ENCODE measurements at places on chromosomes 6 and 20. TPM values are rescaled to one million over a fixed set of nuclear protein-coding genes. Genes with fewer than 3 reads are reported as not detected.
A peak's percentile ranks its signal among the peaks of the same experiment; 100 is the strongest.

DNA sequence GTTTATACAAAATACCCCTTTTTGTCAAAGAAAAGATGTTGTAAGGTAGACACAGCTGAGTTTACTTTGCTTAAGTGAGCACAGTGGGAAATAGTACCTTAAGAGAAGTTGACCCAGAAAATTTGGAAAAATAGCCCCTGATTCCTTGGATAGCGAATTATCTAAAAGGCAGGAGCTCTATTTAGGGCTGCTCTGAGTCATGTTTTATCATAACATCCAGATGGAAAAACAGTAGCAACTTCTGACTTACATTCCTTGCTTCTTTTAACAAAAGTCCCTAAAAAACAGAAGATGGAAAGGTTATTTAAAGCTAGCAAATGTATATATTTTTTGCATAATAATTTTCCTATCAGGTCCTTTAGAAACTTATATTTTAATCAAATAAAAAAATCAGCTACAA, 59.0 kb downstream of the THEMIS start:
- no peak for DNase-seq

DNA sequence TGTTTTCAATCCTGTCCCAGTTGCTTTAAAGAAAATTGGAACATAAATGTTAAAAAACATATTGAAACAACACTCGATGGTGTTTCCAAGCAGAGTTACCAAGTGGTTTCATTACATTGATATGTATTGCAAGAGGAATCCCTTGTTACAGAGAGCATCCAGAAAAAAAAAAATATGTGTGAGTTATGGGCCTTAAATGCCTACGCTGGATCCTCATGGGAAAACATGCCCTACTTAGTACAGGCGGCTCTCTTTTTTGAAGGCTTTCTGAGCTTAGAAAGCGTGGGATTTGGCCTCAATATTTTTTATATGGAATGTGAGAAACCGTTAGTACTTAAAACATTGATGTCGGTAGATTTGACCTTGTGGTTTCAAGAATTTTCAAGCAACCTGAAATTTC, 26.1 kb downstream of the BTBD3 start:
- DNase-seq: no peak

GRCh38 chr6:168131464-168132415, 52.7 kb upstream of the FRMD1 start:
- DNase-seq: peak; percentile 17

- DNase-seq: no peak
These were observed 273.8 kb downstream of the SAMD5 start for GRCh38 chr6:147782302-147782701.

GRCh38 chr6:53014744-53015143, 19.7 kb upstream of the GSTA4 start:
- DNase-seq: no peak

- DNase-seq: peak; percentile 94
These were observed at the start of gene CCN2 for GRCh38 chr6:131950767-131951575. Gene CCN2 (minus strand): TSS chr6:131951372. CDS start chr6:131951172, 200 bp downstream.

DNA sequence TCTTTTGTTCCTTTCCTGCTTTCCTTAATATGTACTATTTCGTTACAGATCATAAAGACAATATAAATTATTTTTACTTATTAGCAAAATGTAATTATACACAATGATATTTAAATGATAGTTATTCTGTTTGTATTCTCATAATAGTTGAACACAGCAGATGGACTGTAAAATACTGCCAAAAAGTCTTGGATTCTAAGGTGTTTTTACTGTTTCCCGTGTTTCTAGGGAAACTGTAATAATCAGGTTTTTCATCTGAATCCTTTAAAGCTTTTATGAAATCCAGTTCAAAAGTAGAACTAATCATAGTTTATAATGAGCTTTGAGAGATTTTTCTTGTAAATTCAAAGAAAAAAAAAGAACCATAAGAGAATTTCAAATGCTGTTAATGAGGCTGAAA, 148.4 kb downstream of the GRIK2 start:
- no peak for DNase-seq

DNA sequence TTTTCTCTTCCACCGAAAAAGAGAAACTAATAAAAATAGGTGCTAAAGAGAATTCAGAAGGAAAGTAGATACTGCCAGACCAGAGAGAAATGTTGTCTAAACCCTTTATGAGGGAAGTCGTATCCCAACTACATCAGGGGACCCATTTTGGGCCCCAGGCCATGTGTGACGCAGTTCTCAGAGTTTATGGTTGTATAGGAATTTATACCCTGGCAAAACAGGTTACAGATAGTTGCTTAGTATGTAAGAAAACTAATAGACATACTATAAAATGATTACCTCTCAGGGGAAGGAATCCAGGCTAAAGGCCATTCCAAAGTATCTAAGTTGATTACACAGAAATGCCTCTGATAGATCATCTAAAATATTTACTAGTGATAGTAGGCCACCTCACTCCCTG, 28.6 kb upstream of the SLC52A3 start:
- DNase-seq: no peak

- DNase-seq: no peak
These were observed 23.0 kb downstream of the CCNC start for GRCh38 chr6:99545442-99545841.

- peak; percentile 79 for DNase-seq
These were observed 30.6 kb downstream of the COL11A2 start for GRCh38 chr6:33161354-33162331.

- DNase-seq: no peak
These were observed 370.3 kb downstream of the NRN1 start for GRCh38 chr6:5636210-5637030.

- no peak for DNase-seq
These were observed 504.4 kb downstream of the BCKDHB start for GRCh38 chr6:80610846-80611245.

- peak; percentile 56 for DNase-seq
These were observed 9.9 kb upstream of the PSMF1 start for GRCh38 chr20:1108437-1108920.

- no peak for DNase-seq
These were observed 95.3 kb downstream of the RNGTT start for GRCh38 chr6:88867841-88868731.

DNA sequence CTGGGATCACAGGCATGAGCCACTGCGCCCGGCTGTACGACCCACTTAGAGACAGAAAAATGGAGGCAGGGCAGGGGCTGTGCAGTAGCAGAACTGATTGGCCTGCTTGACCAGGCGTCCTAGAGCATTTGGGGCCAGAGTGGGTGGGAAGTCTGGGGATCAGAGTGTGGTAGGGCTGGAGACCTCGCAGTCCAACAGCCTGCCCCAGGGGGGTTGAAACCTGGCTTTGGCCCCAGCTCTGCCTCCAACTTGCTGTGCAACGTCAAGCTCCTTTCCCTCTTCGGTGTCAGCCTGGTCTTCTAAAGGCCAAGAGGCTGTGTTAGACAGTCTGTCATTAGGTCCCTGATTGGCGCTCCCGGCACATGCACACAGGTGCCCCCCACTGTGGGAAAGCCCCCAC, 15.3 kb upstream of the SPDEF start:
- DNase-seq: no peak

IL20RA gene
- total RNA-seq: 0.16 TPM

PDE7B gene
- 15.4 TPM for total RNA-seq

NNAT gene
- total RNA-seq: 0.25 TPM

SH3BGRL2 gene
- 14.6 TPM for total RNA-seq

ENPP1 gene
- total RNA-seq: 6.5 TPM

PRSS16 gene
- 11.2 TPM for total RNA-seq

PSORS1C2 gene
- not detected for total RNA-seq

HLA-DQA1 gene
- 63.5 TPM for total RNA-seq

BMP7 gene
- total RNA-seq: 1.6 TPM

ZFP57 gene
- 1.1 TPM for total RNA-seq

PHIP gene
- total RNA-seq: 30.6 TPM

SPACA1 gene
- total RNA-seq: not detected

NAA20 gene
- total RNA-seq: 72.8 TPM
